ENCODE measurements at places on chromosomes 2 and 18. TPM values are rescaled to one million over a fixed set of nuclear protein-coding genes. Genes with fewer than 3 reads are reported as not detected.

GAREM1 gene
- 8.1 TPM for polyA plus RNA-seq

RMDN2 gene
- polyA plus RNA-seq: 4.1 TPM

- no peak for DNase-seq
Measured at GRCh38 chr2:71694501-71695234, 241.3 kb downstream of the DYSF start.

DNA sequence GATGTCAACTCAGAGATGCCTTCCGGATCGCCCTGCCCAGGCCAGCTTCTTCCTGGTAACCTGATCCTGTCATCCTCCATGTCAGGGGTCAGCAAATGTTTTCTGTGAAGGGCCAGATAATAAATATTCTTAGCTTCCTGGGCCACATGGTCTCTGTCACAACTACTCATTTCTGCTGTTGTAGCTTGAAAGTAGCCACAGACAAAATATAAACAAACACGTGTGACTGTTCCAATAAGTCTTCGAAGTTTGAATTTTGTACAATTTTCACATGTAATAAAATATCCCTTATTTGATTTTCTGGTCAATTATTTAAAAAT is 35.8 kb downstream of the ANXA4 start:
- no peak for DNase-seq

DNA sequence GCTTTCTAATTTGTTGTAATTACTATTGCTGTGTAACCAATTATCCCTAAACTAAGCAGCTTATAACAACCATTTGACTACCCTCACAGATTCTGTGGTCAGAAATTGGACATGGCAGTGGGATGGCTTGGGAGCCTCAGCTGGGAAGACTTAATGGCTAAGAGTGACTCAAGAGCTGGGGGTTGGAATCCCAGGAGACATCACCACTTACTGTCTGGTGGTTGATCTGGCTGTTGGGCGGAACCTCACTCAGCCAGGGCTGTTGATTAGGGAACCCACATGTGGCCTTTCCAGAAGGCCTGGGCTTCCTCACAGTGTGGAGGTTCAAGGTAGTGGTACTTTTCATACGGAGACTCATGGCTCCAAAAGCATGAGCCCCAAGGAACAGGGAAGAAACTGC is 49.8 kb downstream of the E2F6 start:
- no peak for DNase-seq

GRCh38 chr2:75675908-75676307 is 29.3 kb downstream of the MRPL19 start:
- DNase-seq: no peak

DNA sequence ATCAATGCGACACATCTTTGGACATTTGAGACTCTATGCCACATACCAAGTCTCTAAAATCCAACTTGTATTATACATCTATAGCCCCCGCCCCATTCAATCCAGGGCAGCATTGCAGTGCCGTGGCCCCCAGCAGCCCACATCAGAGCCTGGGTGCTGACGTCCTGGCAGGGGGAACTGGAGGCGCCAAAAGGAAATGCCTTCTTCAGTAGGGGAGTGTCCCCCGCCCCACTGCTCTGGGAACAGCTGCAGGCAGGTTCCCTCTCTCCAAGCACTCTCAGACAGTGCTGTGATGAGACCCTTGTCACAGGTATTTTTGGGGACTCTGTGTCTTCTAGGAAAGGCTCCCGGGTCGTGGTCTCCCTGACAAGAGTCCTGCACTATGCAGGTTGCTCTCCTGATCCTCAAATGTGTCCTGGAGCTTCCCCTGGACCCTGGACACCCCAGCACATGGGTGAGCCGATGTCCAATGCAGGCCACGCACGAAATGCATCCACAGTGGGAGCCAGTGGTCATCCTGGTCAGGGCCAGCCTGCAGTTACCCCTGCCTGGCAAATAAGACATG is 188.7 kb downstream of the RTP5 start:
- no peak for DNase-seq

GRCh38 chr18:54710074-54710899 is 118.0 kb upstream of the RAB27B start:
- no peak for DNase-seq

GRCh38 chr2:55111230-55111569 is 60.9 kb upstream of the RTN4 start:
- DNase-seq: no peak

- no peak for DNase-seq
Measured at GRCh38 chr2:160279813-160280465, 79.9 kb upstream of the ITGB6 start.

DNA sequence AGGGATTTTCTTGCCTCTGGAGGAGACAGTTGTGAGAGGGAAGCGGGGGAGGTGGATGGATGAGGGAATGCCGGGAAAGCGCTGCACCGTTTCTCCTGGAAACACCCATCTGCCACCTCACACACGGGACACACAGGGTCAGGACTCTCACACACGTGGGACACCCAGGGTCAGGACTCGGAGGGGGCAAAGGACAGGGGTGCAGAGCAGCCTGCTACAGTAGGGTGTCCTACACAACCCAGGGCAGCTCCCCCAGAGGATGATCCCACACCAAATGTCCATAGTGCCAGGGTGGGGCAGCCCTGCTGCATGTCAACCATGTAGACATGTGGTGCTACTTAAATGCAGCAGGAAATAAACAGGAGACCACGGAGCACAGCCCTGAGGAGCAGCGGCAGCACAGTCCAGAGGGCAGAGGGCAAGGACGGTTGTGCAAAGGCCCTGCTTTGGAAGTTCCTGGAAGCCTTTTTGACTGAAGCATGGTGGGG is 5.1 kb downstream of the RAMP1 start:
- no peak for DNase-seq

DNA sequence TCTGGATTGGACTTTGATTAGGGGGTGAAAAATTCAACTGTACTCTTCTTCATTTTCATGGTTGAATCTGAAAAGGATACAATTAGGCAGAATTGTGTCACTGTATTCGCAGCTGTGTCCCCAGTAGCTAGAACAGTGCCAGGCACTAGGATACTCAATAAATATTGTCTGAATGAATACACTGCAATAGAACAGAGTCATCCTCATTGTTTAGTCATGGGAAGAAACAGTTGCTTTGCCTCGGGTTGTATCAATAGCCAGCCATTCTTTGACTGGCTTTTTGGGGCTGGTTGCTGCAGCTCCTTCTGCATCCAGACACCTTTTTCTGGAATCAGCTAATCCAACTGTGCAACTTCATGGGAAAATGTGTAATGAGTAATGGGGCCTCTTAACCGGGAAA is 18.1 kb upstream of the DYNC1I2 start:
- DNase-seq: no peak

DNA sequence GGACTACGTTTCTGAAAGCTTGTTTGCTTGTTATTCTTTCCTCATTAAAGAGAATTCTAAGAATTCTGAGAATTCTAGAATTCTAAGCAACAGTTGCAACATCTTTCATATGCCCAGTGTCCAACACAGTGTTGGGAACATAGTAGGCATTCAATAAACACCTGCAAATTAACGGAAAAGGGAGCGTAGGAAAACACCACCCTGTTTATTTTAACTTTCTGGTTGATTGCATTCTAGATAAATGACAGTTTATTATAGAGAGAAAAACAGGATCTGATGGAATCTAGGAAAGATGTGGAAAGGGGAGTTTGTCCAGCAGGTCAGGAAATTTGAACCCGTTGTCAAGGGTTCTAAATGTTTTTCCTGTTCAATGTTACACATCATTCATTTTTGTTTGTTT is 24.2 kb upstream of the EFEMP1 start:
- DNase-seq: no peak

- no peak for DNase-seq
Measured at GRCh38 chr18:25305584-25305983, 46.4 kb downstream of the ZNF521 start.

DNA sequence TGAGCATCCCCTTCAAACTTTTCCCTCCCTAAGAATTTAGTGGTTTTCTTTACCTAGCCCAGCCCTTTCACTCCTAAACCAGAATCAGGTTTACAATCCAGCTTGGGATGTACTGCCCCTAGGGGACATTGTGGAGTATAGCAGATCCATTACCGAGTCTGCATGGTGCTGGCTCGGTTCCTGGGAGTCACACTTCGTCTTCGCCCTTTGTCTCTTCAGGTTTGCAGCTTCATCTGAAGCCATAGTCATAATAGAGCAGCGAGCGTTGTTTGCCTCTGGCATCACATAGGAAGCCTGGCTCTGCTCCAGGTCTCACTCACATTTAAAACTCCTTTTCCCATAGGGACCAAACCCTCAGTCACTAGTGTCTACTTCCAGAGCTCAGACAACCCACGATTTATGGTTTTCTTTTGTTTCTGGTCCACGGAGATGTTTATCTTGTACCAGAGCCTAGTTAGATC is 16.8 kb upstream of the LYPD6 start:
- DNase-seq: peak; percentile 16

GRCh38 chr2:109333414-109334210 is 204.6 kb downstream of the SH3RF3 start:
- no peak for DNase-seq

DNA sequence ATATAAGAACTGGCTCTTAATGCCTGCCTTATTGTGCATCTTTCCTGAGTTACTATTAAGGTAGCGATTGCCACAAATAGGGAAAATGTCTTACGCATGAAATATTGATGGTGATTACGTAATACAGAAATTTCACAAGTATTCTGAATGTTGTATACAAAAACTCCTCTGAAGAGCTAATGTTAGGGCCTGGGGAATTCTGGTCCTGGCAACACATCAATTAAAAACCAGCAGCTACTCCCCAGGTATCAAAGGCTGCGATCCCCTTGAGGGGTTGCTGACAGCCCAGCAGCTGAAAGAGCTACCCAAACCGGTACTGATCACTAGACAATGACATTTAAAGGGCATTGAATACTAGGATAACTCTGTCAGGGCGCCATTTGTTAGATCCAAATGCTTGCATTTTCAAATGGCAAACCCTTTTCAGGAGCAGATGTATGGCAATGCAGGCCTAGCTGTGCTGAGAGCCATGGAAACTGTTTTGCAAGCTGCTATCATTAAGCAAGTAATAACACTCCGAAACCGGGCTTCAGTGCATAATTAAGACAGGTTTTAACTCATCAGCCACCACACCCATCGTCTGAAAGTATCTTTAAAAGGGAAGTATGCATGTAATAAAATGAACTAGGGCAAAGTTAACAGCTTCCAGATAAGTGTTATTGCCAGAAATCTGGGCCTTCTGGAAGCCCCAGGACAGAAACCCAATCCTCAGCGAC is 78.4 kb downstream of the CLHC1 start:
- DNase-seq: no peak

GRCh38 chr2:149787206-149787605 is 199.6 kb upstream of the MMADHC start:
- DNase-seq: no peak

GRCh38 chr2:172072303-172072702 is 13.0 kb upstream of the DLX1 start:
- no peak for DNase-seq

GRCh38 chr2:64595397-64596176 is 58.1 kb downstream of the SERTAD2 start:
- no peak for DNase-seq

DNA sequence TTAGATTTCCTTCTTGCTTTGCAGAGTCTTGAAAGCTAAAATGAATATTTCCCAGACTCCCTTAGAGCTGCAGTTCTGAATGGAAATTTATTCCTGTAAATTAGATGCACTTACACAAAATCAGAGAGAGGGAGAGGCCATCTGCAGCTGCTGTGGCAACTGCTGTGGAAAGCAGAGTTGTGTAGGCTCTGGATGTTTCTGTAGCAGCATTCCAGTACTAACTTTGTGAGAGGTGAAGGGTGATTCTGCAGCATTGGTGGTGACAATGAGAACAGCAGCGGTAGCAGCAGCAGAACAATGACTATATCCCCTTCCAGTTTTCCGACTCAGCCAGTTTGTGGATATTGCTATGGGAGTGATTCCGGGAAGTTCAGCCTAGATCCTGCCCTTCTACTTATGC is 433.0 kb upstream of the REG3G start:
- no peak for DNase-seq

- no peak for DNase-seq
Measured at GRCh38 chr2:130827502-130828251, 9.0 kb upstream of the ARHGEF4 start.
